SIG-M5 (cell line): ENCODE measurements at places on chromosomes 4 and X.
A peak's percentile ranks its signal among the peaks of the same experiment; 100 is the strongest.

DNA sequence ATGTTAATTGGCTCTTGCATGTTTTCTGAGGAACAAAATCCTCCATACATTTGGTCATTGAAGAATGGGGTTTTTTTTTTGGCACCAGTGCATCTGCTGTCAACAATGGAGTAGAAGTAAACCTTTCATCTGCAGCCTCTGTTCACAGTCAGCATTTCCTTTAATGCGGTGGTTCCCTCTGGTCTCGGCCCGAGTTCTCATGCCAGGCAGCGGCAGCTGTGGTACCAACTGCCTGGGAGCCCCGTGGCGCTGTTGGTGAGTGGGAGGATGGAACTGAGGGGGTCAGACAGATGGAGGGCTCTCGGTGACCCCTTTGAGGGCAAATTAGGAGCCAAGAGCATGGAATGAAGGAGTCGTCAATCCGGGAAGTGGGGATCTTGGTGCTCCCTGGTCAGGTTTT is 114.7 kb downstream of the AFF1 start:
- no peak for DNase-seq

DNA sequence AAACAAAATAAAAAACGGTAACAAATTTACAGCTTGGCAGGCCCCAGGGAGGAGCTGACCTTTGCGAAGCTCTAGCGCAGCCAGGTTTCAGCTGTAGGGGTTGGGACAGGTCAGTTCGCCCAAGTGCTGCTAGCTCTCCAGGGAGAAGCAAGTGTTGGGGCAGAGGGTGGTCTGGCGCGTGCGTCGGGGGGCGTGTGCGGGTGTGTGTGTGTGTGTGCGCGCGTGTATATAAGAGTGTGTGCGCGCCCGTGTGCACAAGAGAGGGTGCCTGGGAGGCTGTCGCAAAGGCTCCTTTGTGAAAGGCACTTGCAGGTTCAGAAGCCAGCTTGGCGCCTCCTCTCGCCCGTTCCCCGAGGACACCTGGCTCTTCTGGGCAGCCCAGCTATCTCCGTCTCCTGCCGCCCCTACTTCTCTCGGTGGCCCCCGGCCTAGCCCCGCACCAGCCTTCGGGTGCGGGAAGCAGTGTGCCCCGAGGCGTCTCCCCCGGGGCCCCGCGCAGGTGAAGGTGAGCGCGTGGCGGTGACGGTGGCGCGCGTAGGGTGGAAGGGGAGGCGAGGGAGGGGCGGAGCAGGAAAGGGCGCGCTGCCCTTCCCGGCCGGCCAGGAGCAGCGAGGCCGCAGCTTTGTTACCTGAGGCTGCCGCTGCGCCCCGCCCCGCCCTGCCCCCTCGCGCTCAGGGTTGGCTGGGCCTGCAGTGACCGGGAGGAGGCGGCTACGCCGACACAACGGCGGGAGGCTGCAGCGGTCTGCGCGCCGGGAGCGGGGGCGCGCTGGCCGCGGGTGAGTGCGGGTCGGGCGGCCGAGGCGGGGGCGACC is at the start of gene FHDC1:
TSS of gene FHDC1 (plus strand) at position 693 of the 815 bp plus-strand sequence. CDS start 6,735 bp downstream, outside the sequence.
- no peak for DNase-seq

- no peak for DNase-seq
Observed at GRCh38 chr4:140251571-140251970, 97.6 kb upstream of the MAML3 start.

DNA sequence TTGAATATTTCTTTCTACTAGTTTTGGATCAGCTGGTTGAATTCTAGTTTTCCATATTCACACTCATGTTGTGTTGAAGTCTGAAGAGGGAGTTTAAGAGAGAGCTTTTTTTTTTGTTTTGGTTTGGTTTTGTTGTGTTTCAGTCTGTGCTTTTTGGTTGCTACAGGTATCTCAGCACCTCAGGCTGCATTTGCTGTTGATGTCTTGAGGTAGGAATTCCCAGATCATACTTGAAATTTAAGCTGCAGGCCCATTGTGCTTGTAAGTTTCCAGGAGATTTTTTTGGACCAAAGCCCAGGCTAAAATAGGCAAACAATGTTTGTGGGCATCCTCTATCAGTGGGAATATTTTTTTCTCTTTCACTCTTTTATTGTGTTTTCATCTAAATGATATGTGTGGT is 190.2 kb upstream of the AGA start:
- no peak for DNase-seq

DNA sequence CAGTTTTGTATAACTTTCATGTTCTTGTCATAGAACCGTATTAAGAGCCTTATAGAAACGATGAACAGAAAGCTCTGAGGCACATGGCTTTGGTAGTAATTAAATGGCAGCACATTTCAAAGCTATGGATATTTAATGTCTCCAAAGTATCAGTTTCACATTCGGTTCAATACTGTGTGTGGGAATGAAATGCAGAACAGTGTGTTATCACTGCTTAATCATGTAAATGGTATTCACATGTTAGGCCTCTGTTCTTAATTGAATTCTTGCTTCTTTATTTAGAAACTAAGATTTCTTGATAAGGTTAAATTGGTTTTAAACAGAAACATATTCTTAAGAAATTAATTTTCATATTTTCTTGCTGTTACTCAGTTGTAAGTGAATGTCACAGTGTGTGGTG is 701.0 kb upstream of the PITX2 start:
- no peak for DNase-seq

GRCh38 chr4:51843309-51844152 is 578 bp downstream of the DCUN1D4 start:
- no peak for DNase-seq

DNA sequence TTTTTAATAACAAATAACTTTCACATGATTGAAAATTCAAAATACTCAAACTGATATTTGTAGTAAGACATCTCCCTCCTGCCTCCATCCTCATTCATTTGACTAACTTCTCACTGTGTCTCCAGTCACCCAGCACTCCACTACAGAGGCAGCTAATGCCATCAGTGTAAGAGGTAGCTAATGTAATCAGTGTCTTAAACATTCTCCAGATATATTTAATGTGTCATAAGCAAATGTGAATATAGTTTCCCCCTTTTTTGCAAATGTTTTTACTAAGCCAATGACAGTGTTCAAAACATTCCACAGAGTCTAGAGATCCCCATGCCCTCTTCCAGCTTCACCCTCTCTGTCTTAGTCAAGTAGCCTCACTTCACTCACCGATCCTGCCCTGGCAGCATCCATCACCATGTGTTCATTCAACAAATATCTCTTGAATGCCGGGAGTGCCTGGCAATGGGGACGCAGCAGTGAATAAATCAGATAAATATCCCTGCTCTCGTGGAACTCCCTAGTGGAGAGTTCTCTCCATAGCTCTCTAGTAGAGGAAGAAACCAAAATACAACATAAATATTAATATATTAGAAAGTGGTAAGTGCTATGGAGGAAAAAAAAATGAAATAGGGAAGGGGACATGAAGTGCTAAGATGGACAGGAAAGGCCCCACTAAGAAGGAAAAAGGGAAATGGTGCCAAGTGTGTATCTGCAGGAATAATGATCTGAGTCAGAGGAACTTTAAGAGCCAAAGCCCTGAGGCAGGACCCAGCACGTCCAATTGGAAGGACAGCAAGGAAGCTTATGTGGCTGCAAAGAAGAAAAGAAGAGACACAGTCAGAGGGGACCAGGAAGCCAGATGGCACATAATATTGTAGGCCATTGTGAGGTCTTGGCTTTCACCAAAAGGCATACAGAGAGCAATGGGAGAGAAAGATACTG is 18.7 kb downstream of the SCFD2 start:
- no peak for DNase-seq

- no peak for DNase-seq
Observed at GRCh38 chrX:9420275-9421265, 44.3 kb upstream of the TBL1X start.

DNA sequence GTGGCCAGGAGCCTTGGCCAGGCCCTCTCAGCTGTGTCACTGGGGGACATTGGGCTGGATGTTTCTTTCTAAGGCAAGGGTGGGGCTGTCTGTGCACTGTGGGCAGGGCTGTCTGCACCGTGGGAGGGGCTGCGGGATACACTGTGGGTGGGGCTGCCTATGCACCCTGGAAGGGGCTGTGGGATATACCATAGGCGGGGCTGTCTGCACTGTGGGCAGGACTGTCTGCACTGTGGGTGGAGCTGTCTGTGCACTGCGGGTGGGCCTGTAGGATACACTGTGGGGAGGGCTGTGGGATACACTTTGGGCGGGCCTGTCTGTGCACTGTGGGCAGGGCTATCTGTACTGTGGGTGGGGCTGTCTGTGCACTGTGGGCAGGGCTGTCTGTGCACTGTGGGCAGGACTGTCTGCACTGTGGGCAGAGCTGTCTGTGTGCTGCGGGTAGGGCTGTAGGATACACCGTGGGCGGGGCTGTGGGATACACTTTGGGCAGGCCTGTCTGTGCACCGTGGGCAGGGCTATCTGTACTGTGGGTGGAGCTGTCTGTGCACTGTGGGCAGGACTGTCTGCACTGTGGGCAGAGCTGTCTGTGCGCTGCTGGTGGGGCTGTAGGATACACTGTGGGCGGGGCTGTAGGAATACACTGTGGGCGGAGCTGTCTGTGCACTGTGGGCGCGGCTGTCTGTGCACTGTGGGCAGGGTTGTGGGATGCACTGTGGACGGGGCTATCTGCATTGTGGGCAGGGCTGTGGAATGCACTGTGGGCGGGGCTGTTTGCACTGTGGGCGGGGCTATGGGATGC is 31.1 kb downstream of the ACOX3 start:
- no peak for DNase-seq

DNA sequence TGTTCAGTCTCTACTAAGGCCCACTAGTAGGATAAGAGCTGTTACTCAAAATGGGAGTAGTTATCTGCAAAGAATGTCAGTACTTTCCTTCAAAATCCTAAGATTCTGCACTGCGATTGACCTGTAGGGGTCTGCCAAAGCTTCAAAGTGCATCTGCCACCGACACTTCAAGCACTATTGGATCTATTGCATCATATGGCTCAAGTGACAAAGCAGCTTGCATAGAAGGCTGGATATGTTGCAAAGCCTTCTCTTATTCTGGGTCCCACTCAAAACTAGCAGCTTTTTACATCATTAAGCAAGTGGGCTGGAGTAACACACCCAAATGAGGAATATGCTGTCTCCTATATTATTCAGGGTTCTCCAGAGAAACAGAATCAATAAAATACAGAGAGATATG is 115.4 kb upstream of the EMCN start:
- DNase-seq, result no peak

GRCh38 chrX:139691493-139691842 is 16.5 kb downstream of the MCF2 start:
- no peak for DNase-seq

- no peak for DNase-seq
Observed at GRCh38 chr4:66681962-66682361, 863.3 kb downstream of the CENPC start.

DNA sequence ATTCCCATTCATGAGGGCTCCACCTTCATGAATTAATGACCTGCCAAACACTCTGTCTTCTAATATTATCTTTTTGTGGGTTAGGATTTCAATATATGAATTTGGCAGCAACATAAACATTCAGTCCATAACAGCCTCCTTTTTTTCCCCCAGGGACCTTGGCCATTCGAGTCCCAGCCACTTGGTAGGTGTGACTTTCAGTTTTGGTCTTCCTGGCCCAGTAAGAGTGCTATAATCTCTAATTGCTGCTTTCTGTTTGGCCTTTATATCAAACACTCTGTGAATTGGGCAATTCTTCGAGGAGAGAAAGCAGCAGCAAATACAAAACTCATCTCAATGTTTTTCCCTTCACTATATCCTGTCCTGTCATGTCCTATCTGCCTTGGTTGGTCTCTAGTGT is 12.4 kb upstream of the RADX start:
- DNase-seq, result no peak

DNA sequence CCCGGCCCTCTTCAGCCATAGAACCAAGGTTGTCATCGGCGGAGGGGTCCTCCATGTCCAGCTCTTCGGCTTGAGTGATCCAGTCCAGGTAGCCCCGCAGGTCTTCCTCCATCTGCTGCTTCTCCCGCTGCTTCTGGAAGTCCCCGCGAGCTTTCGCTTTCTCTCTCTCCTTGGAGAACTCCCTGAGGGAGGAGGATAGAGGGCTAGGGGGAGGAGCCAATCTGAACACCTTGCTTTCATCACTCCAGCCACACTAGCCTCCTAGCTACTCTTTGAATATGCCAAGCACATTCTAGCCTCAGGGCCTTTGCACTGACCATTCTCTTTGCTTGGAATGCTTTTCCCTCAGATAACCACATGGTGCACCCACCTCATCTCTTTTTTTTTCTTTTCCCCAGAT is 6.2 kb downstream of the CACNA1F start:
- DNase-seq, result no peak

GRCh38 chr4:185640811-185641675 is 105.7 kb upstream of the PDLIM3 start:
- DNase-seq, result no peak

- no peak for DNase-seq
Observed at GRCh38 chr4:34469516-34469915, 1774.8 kb downstream of the ARAP2 start.

- DNase-seq, result peak; percentile 4
Observed at GRCh38 chr4:185395238-185395955, at the start of gene LRP2BP. Gene LRP2BP (minus strand): TSS chr4:185395924. CDS start chr4:185378186, 17,738 bp downstream.
